ENCODE measurements at places on chromosomes 12 and 14.
A peak's percentile ranks its signal among the peaks of the same experiment; 100 is the strongest.

- DNase-seq = no peak
Measured at GRCh38 chr12:96070670-96071279, 35.4 kb upstream of the LTA4H start.

DNA sequence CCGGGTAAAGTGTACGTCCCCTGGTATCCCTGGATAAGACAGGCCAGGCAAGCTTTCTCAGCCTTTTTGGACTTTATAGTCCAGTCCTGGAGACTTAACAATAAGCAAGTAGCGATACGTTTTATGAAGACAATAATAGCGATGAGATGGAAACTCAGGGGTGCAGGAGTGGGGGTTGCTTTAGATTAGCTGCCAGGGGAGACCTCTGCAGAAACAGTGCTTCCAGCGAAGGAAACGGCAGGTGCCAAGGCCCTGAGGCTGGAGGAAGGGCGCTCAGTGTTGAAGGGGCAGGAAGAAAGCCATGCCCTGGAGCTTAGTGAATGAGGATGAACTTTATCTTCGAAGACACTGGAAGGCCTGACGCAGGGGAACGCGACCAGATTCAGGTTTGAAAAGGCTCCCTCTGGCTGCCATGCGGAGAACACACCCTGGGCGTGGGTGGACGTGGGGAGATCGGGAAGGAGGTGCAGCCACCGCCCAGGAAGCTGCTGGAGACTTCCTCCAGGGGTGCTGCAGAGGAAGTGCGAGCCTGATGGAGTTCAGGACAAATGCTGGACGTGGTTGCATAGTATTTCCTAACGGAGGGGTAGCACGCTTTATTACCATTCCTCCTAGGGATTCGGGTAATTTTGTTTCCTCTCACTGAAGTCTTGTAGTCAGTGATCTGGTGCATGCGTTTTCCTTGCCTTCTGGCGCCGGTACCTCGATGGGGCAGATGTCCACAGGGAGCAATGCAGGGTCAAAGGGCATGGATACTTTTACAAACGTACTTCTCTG lies 26.1 kb upstream of the UBC start:
- DNase-seq = no peak

GRCh38 chr14:93778453-93778852 lies 9.8 kb downstream of the PRIMA1 start:
- peak; percentile 17 for DNase-seq

GRCh38 chr12:50564237-50564947 lies 59.6 kb downstream of the DIP2B start:
- no peak for DNase-seq

DNA sequence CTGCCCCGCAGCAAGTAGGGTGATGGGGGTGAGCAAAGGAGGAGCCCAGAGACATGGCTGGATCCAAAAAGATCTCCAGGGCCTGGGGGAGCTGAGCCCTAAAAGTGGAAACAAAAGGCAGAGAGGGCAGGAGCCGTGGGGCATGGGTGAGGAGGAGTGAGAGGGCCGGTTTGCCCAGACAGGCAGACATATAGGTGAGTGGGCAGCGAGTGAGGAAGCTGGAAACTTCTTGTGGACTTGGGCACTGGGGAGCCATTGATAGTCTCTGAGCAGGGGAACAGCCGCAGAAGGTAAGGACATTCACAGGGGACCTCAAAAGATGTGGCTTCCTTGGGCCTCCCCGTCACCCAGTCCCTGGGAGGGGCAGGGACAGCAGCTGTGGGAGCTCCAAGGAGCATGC lies 16.8 kb upstream of the TMEM119 start:
- no peak for DNase-seq

- DNase-seq = no peak
Measured at GRCh38 chr12:71445071-71445470, 5.5 kb downstream of the LGR5 start.

- DNase-seq = no peak
Measured at GRCh38 chr12:51381226-51382079, 9.8 kb downstream of the GALNT6 start.

Measured in hippocampal formation (tissue), 2 donors.